Left lobe of liver (tissue), 2 donors: ENCODE measurements at places on chromosomes 4 and X. TPM values are rescaled to one million over a fixed set of nuclear protein-coding genes. Genes with fewer than 3 reads are reported as not detected.

DNA sequence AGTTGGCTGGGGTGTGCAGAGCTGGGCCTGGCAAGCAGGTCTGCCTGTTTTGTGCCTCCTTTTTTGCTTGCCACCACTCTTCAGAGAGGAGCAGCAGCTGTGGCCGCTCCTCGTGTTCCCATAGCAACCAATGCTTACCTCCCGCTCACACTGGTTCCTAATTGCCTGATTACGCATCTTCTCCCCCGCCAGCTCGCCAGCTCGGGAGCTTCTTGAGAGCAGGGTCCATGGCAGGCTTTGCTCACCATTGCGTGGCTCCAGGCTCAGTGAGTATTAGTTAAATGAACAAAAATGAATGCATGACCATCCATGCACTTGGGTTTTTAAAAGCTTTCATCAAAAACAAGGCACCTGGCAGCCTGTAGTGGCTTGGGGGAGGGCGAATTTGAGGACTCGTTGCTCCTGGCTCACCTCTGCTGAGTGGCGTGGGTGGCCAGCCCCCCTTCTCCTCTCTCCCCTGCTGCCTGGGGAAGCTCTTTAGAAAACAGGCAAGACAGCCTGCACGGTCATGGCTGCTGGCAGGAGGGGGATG lies 14.2 kb upstream of the PJA1 start:
- DNase-seq: no peak

GRCh38 chrX:42414057-42414456 lies 363.9 kb downstream of the PPP1R2C start:
- DNase-seq: no peak

GRCh38 chrX:9717376-9717775 lies 48.3 kb downstream of the GPR143 start:
- no peak for DNase-seq

DNA sequence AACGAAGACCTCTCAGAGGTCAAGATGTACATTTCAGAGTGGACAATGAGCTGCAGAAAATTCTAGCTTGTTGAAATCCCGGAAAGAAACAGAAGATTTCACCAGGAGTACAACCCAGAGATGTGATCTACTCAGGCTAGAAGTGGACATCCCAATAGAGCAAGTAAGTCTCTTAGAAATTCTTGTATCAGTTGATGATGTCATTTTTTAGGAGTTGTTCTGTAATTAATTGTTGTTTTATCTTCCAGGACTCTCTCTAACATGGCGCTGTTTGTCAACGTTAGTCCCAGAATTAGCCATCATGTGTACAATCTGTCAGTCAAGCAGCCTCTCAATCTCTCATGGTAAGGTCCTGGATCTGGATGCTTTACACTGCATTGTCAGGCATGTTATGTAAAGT lies 174.4 kb downstream of the GRIA3 start:
- DNase-seq: no peak

DNA sequence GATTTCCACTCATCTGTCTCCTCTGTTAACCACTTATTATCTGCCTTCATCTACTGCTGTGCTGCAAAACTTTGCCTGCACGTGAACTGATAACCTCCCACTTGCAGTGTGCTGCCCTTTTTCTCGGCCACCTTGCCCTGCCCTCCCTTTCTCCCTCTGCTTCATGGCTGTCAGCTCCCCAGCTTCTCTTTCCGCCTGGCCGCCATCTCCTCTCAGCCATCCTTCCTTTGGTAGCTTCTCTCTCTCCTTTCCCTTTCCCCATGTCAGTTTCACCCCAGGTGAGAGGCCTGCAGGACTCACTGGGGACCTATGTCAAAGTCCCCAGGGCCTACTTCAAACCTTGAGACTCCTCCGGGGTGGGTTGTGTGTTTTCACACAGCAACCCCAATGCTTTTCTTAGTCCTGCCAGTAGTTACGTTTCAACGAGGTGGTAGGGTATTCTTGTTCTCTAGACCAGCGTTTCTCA lies 6.6 kb downstream of the MSL3 start:
- no peak for DNase-seq

DNA sequence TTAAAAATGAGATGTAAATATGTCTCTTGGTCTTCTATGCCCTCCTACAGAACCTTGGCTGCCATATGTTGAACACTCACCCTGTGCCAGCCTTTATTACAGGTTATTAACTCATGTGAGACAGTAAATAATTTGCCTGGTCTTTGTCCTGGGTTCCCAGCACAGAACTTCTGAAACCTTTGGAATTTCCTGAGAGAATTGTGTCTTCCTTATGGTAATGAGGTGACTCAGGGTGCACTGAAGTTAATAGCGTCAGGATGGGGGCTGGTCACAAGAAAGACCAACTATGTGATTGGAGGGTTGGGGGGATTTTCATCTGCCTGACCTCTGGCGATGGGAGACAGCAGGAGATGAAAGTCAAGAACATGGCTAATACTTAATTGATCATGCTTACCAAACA lies 289.8 kb upstream of the STS start:
- no peak for DNase-seq

- no peak for DNase-seq
These were observed 60.2 kb upstream of the RBPJ start for GRCh38 chr4:26260571-26260970.

DNA sequence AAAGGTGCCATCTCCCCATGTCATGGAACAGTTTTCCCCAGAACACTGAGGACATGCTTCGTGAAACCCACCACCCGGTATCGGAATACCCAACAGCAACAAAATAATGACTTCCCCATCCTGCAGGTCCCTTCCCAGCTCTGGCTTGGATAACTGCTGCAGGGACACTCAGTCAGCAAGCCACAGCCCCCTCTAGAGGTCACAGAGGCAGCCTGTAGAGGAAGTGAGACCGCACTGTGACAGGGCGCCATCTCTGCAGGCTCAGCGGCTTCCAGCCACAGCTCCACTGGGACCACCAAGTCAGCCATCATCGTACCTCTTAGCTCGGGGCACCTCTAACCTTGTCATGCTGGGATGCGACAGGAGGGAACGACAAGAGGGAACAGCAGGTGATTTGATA lies 315.9 kb downstream of the LDB2 start:
- no peak for DNase-seq

- peak; percentile 93 for DNase-seq
These were observed at the start of gene GAR1 for GRCh38 chr4:109815151-109816081. Gene GAR1, plus strand, starts transcription at chr4:109815762. Its CDS starts 403 bp downstream, at chr4:109816165.

- DNase-seq: no peak
These were observed 30.0 kb downstream of the RCHY1 start for GRCh38 chr4:75484190-75484589.

- DNase-seq: peak; percentile 83
These were observed at the start of gene MAMLD1 for GRCh38 chrX:150362599-150363481. Gene MAMLD1, plus strand, starts transcription at chrX:150363317. Its CDS starts 82,200 bp downstream, at chrX:150445517.

GRCh38 chrX:22674932-22675331 lies 324.8 kb upstream of the DDX53 start:
- DNase-seq: no peak

DNA sequence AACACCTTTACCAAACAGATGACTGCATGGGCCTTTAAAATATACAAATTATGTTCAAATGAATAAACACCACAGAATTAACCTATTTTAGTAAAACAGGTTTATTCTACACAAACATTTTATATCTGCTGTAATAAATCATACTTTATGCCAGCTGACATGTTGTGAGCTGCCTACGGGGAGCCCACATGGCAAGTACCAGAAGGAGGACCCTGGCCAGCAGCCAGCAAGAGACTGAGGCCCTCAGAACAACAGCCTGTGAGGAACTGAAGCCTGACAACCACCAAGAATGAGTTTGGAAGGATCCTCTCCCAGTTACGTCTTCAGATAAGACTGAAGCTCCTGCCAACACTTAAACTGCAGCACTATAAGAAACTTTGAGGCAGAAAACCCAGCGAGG lies 377.0 kb downstream of the PDGFC start:
- DNase-seq: no peak

GRCh38 chr4:114282937-114283336 lies 303.5 kb upstream of the ARSJ start:
- DNase-seq: no peak

DNA sequence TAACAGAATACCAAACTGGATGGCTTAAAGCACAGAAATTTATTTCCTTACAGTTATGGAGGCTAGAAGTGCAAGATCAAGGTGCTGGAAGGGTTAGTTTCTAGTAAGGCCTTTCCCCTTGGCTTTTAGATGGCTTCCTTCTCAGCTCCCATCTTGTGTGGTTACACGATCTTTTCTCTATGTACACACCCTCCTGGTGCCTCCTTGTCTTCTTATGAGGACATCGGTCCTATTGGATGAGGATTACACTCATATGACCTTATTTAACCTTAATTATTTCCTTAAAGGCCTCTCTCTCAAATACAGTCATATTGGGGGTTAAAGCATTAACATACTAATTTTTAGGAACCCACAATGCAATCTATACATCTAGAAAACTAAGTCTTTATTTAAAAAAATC lies 787.9 kb upstream of the GALNTL6 start:
- DNase-seq: no peak

DNA sequence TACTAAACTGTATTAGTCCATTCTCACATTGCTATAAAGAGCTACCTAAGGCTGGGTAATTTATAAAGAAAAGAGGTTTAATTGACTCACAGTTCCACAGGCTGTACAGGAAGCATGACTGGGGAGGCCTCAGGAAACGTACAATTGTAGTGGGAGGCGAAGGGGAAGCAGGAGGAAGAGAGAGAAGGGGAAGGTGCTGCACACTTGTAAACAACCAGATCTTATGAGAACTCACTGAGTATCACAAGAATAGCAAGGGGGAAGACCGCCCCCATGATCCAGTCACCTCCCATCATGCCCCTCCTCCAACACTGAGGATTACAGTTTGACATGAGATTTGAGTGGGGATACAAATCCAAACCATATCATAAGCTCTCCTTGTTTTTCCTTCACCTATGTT lies 40.9 kb downstream of the RPA4 start:
- DNase-seq: no peak

DNA sequence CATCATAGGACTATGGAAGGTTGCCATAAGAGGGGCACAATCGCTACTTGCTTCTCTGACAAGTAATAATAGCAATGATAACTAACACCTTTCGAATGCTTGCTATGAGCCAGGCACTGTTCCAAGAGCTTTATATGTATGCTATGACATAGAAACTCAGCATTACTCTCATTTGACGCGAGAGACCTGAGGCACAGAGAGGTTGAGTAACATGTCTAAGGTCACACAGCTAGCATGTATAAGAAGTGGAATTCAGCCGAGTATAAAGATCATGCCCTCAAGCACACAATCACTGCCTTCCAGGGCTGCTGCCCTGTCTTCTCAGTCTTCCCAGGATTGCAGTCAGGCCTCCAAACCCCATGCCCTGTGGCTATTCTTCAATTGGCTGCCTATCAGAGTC lies 19.5 kb downstream of the PJA1 start:
- DNase-seq: no peak

- no peak for DNase-seq
These were observed 315.7 kb downstream of the HNRNPD start for GRCh38 chr4:82057990-82058544.

GRCh38 chr4:54496412-54496811 lies 161.3 kb upstream of the KIT start:
- DNase-seq: no peak

DNA sequence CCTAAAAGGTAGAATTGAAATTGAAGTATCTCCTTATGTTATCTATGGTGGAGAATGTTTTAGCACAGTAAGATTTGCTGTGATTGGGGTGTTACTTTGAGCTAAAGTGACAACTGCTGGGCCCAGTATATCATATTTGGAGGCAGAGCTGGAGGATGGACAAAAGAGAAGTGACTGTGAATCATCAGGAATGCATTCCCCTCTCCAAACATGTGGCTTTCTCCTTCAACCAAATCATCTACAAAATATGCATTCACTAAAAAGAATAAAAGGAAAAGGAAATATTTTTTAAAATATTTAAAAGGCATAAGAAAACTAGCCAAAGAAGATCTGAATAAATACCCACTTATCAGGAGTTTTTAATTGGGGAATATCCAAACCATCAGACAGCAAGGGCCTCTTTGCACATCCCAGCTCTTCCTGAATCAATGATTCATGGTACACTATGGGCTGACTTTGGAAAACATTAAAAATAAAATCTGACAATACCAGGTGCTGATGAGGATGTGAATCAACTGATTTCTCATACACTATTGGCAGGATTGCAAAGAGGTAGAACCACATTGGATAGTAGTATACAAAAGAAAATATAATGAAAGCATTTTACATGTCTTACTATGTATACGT lies 671.7 kb upstream of the NR3C2 start:
- DNase-seq: no peak

DNA sequence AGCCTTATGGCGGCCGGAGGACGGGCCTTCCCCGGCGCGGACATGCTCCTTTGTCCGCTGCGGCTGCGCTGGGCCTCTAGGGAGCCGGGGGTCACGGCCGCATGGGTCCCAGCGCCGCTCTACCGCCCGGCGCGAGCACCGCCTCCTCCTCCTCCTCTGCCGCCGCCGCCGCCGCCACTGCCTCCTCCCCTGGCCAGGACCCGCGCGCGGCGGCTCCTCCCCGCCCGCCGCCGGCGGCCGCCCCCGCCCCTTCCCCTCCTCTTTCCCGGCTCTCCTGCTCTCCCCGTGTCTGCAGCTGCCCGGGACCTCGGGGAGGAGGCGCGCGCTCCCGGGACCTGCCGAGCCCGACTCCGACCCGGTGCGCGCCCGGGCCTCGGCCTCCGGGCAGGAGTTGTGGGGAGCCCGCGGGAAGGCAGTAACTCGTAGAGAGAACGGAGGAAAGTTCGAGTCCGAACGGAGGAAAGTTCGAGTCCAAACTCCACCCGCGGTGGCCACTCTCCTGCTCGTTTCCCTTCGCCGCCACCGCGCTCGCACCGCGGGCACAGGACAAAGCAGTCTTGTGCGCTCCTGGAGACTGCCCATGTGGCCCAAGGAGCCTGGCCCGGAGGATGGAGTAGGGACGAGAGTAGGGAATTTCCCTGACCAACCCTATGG lies at the start of gene ADGRA3:
ADGRA3 (minus strand) TSS at position 179 of the 654 bp plus-strand sequence. CDS start 282 bp downstream, outside the sequence.
- DNase-seq: peak; percentile 83

The SPATA18 gene
- 2.5 TPM for total RNA-seq

The EGFL6 gene
- total RNA-seq: not detected

The MAGEA1 gene
- not detected for total RNA-seq

The SSX4 gene
- total RNA-seq: not detected

The ABCG2 gene
- total RNA-seq: 7.2 TPM

The SPANXD gene
- total RNA-seq: not detected

The SLIT2 gene
- 0.63 TPM for total RNA-seq

The GNRHR gene
- not detected for total RNA-seq

The GRID2 gene
- total RNA-seq: not detected
